ENCODE measurements at places on chromosomes 13 and 19.
A peak's percentile ranks its signal among the peaks of the same experiment; 100 is the strongest.

DNA sequence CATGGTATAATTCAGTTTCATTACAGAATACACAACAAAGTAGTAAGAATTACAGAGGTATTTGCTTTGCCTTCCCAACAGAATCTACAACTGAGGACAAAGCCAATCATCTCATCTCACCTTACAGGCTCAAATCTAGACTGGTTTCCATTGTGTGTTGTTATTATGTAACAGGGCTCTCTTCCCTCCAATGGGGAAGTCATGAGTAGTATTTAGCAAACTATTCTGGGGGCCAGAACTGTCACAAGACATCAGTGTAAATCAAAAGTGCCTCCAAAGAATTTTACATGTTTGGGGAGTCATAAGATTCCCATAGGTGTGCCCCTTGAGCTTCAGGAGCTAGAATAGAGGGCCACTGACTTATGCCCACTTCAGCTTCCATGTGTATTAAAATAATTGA lies 187.0 kb upstream of the EDNRB start:
- DNase-seq = no peak

- no peak for DNase-seq
Measured at GRCh38 chr13:43785261-43785649, 1.5 kb downstream of the ENOX1 start.

DNA sequence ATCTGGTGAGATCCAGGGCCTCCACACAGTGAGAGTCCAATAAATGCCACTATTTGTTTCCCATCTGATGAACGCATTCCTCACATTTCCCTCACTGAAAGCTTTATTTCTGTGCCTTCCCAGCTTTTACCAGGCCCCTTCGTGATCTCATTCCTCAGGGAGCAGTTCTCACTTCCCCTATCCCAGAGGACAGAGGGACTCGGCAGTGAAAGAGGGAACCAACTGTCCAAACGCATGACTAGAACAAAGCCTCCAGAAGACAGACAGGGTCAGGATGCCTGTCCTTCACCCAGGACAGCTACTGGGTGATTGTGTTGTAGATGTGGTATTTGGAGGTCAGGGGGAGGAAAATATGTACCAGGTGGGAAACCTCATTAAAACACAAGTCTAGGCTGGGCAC lies 2.0 kb upstream of the ZBTB45 start:
- no peak for DNase-seq

GRCh38 chr19:50837300-50837699 lies 3.9 kb upstream of the KLK15 start:
- DNase-seq = no peak

DNA sequence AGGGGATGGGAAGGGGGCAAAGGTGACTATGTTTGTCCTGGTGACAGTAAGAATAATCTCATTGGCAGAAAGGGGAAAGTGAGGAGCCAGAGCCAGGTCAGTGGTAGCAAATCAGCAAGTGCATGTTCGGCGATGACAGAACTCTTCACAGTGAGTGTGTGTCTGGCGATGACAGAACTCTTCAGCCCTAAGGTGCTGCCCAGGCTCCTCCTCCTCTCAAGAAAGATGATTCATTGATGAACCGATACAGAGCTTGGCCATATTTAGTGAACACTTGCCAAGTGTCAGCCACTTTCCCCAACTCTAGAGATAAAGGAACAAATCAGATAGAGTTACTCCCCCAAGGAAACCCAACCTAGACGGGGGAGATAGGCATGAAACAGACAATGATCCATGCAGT lies 199.3 kb upstream of the UBL3 start:
- DNase-seq = peak; percentile 20

DNA sequence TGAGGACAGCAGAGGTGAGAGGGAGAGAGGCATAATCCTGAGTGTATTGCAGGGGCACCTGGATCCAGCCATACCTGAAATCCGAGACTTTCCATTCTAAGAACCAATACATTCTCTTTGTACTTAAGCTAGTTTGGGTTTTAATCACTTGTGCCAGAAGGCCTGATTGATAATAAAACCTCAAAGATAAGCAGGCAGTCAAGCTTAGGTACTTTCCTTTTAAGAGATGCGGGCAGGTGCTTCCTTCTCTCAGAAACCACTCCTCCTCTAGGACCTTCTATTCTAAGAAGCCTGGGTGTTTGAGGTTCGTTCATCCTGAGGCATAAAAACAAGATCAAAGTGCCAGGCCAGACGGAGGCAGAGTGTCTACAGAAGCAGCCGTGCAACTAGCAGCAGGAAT lies 22.2 kb downstream of the FAM187B start:
- peak; percentile 44 for DNase-seq

DNA sequence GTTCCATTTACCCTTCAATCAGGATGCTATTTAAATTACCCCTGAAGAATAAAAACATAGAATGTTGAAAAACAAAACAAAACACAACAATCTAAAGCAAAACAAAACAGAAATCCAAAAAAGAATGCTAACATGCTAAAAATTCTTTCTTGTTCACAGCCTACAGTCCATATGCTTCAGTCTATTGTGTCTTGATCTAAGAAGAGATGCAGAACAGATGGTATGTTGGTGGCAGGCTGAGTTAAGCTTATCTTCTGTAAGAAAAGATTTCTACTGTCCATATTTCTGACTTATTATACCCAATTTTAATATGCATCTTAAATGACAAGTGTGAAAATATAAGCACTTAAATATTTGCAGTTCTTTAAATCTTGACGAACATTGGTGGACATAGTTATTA lies 356.1 kb upstream of the SLITRK1 start:
- DNase-seq = no peak

DNA sequence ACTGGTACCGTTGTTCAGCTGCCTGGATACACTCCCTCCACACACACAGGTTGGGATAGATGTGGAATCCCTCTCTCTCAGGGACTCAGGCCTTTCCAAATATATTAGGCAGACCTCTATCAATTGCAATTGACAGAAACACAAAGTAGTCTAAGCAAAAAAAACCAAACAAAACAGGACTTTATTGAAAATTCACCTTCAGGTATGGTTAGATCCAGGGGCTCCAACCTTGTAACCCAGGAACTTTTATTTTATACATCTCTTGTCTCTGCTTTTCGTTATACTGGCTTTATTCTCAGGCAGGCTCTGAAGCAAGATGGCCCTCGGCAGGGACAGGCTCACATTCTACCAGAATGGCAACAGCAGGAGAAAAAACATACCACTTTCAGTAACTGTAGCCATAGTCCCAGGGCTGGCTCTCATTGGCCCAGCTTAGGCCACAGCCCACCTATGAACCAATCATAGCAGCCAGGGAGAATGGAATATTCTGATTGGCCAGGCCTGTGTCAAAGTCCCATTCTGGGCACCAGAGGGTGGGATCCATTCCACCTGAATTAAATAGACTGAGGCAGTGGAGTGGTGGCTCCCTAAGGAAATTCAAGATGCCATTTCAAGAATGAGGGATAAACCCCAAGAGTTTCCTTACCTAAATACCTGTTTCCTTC lies 13.1 kb upstream of the CEACAM19 start:
- no peak for DNase-seq

DNA sequence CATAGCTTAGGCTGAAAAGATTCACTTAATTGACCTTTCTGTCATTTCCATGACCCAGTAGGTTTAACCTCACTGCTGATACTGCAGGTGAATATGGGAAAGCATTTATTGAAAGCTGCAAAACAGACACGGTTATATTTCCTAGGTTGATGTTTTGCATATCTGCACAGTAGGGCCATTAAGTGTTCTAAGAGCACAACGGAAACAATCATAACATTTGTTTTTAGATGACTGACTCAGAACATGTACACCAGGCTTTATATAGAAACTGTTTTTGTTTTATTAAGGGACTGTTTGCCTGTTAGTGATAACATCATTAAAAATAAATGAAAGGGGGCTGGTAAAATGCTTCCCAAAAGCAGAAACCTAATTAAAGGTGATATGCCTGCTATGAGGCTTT lies 367.8 kb downstream of the DACH1 start:
- DNase-seq = no peak

DNA sequence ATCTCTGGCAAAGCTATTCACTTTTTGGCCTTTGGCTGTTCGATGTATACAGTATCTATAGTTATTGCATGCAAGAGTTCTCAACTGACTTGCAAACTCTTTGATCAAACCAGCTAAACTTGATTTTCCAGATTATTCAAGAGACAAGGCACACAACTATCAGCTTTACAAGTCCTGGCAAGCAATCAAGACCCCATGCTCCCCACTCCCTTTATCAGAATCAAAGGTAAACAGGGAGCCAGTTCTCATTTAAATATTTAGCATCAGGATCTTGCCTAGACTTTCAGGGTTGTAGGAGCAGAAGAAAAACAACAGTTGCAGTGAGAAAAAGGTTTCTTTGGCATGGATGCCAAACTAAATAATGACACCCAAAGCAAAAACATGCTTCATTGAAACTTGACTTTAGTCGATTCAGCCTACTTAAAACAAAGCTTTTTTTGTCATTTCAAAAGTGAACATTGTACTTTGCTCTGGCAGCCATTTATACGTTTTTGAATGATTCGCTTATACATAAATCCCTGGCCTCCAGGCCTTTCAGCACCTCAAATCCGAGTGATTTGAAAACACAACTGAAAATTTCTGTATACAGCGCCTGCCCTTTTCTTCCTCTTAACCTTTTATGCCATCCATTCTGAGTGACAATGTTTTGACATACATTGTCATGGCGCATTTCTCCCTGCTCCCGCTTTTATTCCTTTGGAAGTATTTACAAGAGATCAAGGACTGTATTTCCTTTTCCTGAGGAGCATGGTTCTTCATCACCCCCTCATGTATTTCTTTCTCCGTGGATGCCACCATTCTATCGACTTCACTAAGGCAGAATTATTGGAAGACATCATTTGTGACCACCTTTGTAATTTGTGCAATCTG lies 340.8 kb downstream of the KLF5 start:
- no peak for DNase-seq

DNA sequence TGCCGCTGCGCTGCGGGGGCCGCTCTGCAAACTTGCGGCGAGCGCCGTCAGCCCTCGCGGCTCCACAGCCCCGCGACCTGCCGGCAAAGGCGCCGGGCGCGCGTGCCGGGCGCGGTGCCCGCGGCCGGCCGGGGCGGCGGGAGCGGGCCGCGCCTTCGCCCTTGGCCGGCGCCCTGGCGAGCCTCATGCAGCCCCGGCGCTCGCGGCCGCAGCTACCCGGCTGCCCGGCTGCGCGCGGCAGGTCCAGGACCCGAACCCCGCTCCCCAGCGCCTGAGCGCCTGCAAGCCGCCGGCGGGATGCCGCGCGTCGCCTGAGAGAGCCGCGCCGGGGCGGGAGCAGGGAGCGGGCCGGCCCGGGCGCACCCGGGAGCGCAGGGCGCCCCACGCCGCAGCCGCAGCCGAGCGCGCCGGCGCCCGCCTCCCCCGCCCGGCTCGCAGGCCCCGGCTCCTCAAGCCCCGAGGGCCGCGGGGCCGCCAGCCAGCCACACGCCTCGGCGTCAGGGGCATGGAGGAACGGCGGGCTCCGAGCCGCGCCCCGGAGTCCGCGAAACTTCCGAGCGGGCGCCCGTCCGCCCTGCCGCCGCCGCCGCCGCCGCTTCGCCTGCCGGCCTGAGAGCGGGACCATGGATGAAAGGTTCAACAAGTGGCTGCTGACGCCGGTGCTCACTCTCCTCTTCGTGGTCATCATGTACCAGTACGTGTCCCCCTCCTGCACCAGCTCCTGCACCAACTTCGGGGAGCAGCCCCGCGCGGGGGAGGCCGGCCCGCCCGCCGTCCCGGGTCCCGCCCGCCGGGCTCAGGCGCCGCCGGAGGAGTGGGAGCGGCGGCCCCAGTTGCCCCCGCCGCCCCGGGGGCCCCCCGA lies 564 bp downstream of the HS6ST3 start:
- no peak for DNase-seq

GRCh38 chr19:13840305-13841085 lies 36.4 kb upstream of the NANOS3 start:
- DNase-seq = peak; percentile 73

- no peak for DNase-seq
Measured at GRCh38 chr19:30155381-30156200, 213.6 kb downstream of the URI1 start.

- DNase-seq = no peak
Measured at GRCh38 chr13:99050983-99051488, 73.2 kb upstream of the DOCK9 start.
